ENCODE measurements at places on chromosomes 2 and 18. TPM values are rescaled to one million over a fixed set of nuclear protein-coding genes. Genes with fewer than 3 reads are reported as not detected.

Gene AMER3
- not detected for total RNA-seq

Gene LOXL3
- 62.8 TPM for total RNA-seq

Gene ADCYAP1
- under 0.01 TPM for total RNA-seq

Gene CAPN14
- total RNA-seq: 0.12 TPM

Gene DPYSL5
- not detected for total RNA-seq

Gene ANKRD44
- total RNA-seq: 19.0 TPM

Gene L3MBTL4
- total RNA-seq: under 0.01 TPM

Gene DSC2
- total RNA-seq: 0.23 TPM

Gene IL36RN
- not detected for total RNA-seq

Gene CD226
- total RNA-seq: 0.23 TPM

Gene AQP12B
- total RNA-seq: not detected

Gene TEKT4
- total RNA-seq: not detected

Gene TPO
- total RNA-seq: not detected

Gene RTP5
- not detected for total RNA-seq

Gene MBP
- total RNA-seq: 28.9 TPM

Gene FZD7
- 8.0 TPM for total RNA-seq

Gene PTH2R
- not detected for total RNA-seq

Gene PPP1CB
- 119 TPM for total RNA-seq

Gene G6PC2
- total RNA-seq: not detected

Gene BOLL
- not detected for total RNA-seq

Gene PASK
- 9.9 TPM for total RNA-seq

Gene LIPT1
- total RNA-seq: 8.0 TPM

Gene ZEB2
- 187 TPM for total RNA-seq

Gene CD8B2
- total RNA-seq: 0.23 TPM

Gene LRRC30
- not detected for total RNA-seq

Gene LOXHD1
- not detected for total RNA-seq

Gene PAIP2B
- total RNA-seq: 0.47 TPM

Gene CCDC74B
- 9.6 TPM for total RNA-seq

Gene KRCC1
- 5.5 TPM for total RNA-seq

Gene FBXO41
- total RNA-seq: 0.23 TPM

Gene LIPG
- total RNA-seq: 33.1 TPM

Gene RSAD2
- 0.82 TPM for total RNA-seq

Gene WDR54
- 31.8 TPM for total RNA-seq

Gene CIB4
- not detected for total RNA-seq

Gene ELOA2
- total RNA-seq: not detected

Gene SEPTIN2
- total RNA-seq: 425 TPM

Gene SRD5A2
- not detected for total RNA-seq

Gene ADRA2B
- 3.5 TPM for total RNA-seq

Gene CCDC85A
- 2.8 TPM for total RNA-seq

Gene MOGAT1
- not detected for total RNA-seq

Gene ACVR1
- 12.9 TPM for total RNA-seq

Gene MERTK
- 0.90 TPM for total RNA-seq

Gene SPIRE1
- total RNA-seq: 16.3 TPM

Gene NT5DC4
- not detected for total RNA-seq

Gene MBD1
- total RNA-seq: 55.9 TPM

Data from smooth muscle cell of the coronary artery (primary cell).